ENCODE measurements at places on chromosomes 5 and 9.

- DNase-seq, result no peak
These were observed 60.5 kb upstream of the SHISAL2B start for GRCh38 chr5:64629841-64630240.

- no peak for DNase-seq
These were observed 16.9 kb downstream of the SLC25A48 start for GRCh38 chr5:135851186-135851914.

- DNase-seq, result no peak
These were observed 114.3 kb upstream of the CDH18 start for GRCh38 chr5:20102293-20102692.

GRCh38 chr5:150645070-150645700, 4.7 kb downstream of the SYNPO start:
- DNase-seq, result no peak
